ENCODE measurements at places on chromosomes 7 and 10. TPM values are rescaled to one million over a fixed set of nuclear protein-coding genes. Genes with fewer than 3 reads are reported as not detected.
A peak's percentile ranks its signal among the peaks of the same experiment; 100 is the strongest.

GRCh38 chr7:26038201-26038990 is 113.6 kb upstream of the NFE2L3 start:
- no peak for DNase-seq

GRCh38 chr7:28799619-28800018 is 158.5 kb downstream of the TRIL start:
- no peak for DNase-seq

OLAH gene
- not detected for total RNA-seq

GRCh38 chr7:105849122-105849855 is 27.1 kb downstream of the ATXN7L1 start:
- no peak for DNase-seq

DNA sequence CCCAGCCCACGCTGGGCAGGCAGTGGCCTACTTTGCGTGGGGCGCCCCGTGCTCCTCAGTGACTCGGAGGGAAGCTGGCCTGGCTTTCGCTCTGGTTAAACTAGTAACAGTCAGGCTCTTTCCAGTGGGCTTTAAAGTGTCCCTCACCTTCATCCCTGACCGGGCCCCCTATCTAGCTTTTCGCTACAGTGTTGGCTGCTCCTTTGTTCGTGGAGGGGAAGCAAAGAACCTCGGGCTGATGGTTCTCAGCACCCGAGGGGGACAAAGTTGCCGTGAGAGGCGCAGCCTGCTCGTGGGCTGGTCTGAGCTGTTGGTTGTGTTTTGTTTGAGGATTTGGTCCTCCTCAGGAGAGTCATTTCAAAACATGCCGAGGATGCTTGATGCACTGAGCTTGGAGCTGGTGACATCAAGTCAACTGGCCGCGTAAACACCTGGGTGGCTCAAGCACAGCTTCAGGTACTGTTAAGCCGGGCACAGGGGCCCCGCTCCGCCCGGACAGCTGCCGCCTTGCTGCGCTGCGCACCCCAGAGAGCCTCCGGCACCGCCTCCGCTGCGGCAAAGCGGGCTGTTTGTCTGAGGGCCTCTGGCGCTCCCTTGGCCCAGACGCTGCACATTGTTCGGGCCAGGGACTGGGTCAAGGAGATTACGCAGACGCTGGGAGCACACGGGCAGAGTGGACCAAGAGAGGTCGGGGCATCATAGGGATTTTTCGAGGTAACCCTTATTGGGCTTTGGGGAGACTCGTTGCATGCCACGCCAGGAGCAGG is 1.6 kb downstream of the DLX6 start:
- no peak for DNase-seq

CALHM3 gene
- total RNA-seq: not detected

PLEKHS1 gene
- not detected for total RNA-seq

GRCh38 chr7:35831208-35831607 is 30.4 kb downstream of the SEPTIN7 start:
- no peak for DNase-seq

CRTAC1 gene
- total RNA-seq: not detected

- DNase-seq: no peak
These were observed 17.7 kb upstream of the SP8 start for GRCh38 chr7:20804345-20804744.

CHCHD3 gene
- 40.8 TPM for total RNA-seq

DNA sequence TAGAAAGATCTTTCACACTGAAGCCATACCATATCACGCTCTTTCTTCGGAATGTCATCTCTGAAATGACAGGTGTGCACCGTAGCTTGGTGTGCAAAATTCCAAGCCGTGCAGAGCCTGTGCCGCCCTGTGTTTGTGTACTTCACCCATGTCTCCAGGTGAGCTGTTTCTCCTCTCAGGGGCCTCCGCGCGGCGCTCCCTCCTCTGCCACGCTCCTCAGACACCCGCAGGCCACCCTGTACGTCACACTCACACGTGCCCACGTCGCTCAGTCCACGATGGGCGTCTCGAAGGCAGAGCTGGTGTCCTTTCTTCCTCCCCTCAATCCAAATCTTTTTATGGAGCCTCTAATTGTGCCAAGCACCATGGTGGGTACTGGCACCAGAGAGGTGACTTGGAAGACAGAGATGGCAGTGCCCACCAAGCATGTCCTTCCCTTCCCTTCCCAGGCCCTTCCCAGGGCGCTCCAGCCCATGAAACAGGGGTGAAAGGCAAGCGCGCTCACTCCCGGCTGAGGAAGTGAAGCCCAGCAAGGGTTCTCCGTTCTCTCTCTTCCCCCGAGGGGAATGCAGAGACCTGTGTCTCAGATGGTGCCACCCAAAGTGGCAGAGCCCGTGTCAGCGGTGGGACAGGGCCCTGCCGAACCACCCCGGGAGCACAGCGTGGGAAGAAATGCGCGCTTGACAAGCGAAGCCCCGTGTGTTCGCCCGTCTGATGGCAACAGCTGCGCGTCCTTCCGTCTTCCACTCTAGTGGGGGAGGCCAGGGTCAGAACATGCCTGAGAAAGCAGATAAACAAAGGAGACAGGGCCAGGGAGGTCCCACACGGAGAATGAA is 292.5 kb upstream of the SHH start:
- DNase-seq: no peak

TASOR2 gene
- 69.6 TPM for total RNA-seq

GRCh38 chr7:120550494-120551048 is 277.6 kb downstream of the KCND2 start:
- DNase-seq: no peak

CC2D2B gene
- 1.2 TPM for total RNA-seq

DNA sequence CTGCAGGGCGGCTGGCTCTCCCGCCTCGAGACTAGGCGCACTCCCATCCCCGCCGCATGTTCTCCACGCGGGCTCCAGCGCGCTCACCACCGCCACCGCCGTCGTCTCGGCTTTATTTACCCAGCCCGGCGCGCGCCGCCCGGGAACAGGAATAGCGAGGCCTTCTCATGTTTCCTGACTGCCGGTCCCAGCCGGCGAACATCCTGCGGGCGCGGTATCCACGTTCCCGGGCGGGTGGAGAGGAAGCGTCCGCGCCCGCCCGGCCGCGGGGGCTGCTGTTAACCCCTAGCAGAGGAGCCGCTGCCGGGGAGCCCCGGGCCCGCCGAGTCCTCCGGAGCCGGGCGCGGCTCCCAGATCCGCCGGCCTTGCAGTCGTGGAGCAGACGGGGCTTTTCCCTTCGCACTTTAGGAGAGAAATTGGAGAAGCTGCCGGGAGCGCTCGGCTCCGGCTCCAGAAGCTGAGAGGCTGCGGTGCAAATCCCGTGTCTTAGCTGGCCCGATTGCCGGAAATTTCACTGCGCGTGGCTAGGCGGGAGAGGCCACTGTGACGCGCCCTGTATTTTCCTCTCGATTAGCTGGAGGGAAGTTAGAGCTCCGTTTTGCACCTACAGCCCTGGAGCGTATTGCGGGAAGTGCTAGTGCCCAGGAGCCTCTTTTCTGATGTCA is at the start of gene MKX:
TSS of gene MKX (minus strand) at position 88 of the 665 bp plus-strand sequence. CDS start 2,404 bp downstream, outside the sequence.
- peak; percentile 13 for DNase-seq

CDHR3 gene
- 0.34 TPM for total RNA-seq

MAP3K8 gene
- total RNA-seq: 97.0 TPM

DNA sequence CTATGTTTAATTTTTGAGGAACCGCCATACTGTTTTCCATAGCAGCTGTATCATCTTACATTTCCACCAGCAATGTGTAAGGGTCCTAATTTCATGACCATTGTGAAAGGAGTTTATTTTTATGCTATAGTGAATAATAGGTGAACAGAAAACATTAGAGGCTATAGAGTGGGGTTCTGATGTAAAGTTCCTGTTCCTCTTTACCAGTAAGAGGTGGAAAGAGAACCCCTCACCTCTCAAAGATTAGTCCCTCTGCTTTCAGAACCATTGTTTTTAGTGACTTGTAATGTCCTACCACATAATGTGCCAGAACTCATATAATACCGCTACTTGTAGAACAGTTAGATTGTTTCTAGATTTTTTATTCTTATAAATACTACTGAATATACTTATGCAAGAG is 34.2 kb downstream of the SUFU start:
- DNase-seq: no peak

DNA sequence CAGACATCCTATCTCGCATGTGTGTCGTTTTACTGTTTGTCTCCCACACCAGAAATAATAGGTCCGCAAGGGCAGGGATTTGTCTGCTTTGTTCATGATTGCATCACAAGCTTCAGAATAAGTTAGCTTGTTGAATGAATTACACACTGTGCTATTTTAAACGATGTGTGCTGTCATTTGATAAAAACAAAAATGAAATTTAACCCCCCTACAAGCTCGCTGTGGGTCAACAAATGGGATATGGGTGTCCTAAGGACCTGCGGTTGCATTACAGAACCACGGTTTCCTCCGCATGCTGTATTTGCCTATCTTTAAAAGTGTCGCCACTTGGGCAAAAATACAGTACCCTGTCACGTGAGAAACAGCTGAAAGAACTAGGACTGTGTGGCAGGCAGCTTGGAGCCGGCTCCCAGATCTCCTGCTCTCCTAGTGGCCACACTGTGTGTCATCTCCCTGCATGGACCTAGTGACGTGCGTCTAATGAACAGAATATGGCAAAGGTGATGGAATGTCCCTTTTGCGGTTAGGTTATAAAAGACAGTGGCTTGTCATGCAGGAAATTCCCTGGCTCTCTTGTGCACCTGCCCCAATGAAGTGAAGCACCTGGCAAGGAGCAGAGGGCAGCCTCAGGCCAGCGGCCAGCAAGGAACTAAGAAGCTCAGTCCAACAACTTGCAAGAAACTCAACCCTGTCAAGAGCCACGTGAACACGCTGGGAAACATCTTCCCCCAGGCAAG is 32.9 kb upstream of the CRYGN start:
- peak; percentile 71 for DNase-seq

MYH16 gene
- total RNA-seq: not detected

GRCh38 chr10:94545391-94546048 is at the start of gene HELLS:
TSS of gene HELLS (plus strand) at chr10:94545788. CDS start at chr10:94545922, 134 bp downstream.
- DNase-seq: peak; percentile 84

NEUROD6 gene
- not detected for total RNA-seq

GRCh38 chr7:4436936-4437335 is 245.2 kb upstream of the FOXK1 start:
- DNase-seq: no peak

DNA sequence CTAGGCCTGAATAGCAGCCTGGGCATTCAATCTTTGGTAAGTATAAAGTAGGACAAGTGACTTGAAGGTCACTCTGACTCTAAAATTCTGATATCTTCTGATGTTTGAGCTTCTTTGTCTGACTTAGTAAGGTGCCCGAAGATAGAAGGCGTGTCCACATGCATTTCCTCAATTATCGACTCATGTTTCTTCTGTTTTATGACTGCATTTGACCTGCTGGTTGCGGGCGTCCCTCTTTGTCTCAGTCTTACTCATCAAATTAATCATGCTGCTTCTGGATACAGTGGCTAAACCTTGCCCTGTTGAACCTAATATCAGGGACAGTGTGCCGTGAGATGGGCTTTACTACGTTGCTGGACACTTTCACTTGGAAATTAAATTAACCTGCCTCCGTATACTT is 534.1 kb downstream of the SDK1 start:
- DNase-seq: no peak

GRCh38 chr7:75737856-75738603 is 711 bp downstream of the HIP1 start:
- no peak for DNase-seq

DNA sequence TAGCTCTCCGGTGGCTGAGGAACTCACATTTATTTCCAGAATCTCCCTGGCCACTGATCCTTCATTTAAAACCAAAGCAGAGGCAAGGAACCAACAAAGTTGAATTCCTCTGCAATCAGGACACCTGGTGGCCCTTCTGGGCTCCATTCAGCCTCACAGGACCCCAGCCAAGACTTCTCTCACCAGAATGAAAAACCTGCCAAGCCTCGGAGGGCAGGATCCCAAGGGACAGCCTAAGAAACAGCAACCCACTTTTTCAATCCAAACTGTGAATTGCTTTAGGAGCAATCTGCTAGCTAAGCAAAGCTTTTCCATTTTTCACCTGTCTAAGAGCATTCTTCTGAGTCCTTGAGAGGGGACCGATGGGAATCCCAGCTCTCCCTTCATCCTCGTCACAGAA is 34.6 kb downstream of the OAT start:
- no peak for DNase-seq

GRCh38 chr7:95263785-95264362 is 60.5 kb downstream of the PON1 start:
- DNase-seq: no peak

ELN gene
- total RNA-seq: not detected

DNA sequence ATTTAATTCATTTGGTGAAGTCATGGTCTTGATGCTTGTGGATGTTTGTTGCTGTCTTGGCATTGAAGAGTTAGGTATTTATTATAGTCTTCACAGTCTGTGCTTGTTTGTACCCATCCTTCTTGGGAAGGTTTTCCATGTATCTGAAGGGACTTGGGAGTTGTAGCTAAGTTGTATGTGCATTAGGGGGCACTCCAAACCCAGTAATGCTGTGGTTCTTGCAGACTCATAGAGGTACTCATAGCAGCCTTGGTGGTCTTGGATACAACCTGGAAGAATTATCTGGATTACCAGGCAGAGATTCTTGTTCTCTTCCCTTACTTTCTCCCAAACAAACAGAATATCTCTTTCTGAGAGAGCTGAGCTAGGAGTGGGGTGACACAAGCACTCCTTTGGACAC is 93.2 kb downstream of the ADCYAP1R1 start:
- DNase-seq: no peak

Data from B cell (primary cell).